ACHN (cell line): ENCODE measurements at places on chromosomes 4 and X.
A peak's percentile ranks its signal among the peaks of the same experiment; 100 is the strongest.

DNA sequence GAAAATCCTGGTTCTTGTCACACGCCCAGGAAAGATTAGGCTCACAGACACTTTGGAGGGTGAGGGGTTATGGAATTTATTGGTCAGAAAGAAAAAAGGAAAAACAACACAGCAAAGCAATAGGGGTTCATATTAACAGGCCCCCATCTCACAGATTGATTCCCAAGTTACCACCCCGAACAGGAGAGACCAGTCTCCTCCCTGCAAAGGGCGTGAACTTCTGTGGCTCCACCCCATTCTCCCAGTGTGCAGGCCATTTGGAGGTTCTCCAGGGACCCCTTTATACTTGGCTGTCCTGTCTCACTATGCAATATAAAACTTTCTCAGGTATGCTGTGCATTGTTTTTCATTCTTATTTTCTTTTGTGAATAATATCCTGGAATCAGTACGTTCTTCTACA is 7.4 kb downstream of the FGF2 start:
- DNase-seq: no peak

DNA sequence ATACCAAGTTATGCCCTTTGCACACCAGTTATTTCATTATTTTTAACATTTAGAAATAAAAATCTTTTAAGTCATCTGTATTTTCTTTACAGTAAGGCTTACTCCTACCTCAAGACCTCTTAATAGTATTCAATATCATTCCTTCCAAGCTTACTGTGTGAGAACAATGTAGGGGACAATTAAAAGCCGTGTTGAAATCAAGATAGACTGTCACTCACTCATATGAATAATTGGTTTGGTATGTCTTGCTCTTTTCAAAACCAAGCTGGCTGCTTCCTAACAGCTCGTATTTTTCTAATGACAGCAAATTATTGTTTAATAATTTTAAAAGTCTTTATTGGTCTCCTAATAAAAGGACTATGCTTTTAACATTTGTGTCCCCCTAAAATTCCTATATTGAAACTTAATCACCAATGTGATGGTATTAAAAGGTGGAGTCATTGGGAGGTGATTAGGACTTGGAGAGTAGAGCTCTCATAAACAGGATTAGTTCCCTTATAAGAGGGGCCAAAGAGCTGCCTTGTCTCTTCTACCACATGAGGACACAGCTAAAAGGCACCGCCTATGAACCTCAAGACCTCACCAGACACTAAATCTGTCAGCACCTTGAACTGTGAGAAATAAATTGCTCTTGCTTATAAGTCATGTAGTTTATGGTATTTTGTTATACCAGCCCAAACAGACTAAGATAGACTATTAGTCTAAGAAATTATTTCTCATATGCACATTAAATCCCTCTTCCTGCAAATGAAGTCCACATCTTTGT is 4.1 kb downstream of the ABCB7 start:
- DNase-seq: no peak

DNA sequence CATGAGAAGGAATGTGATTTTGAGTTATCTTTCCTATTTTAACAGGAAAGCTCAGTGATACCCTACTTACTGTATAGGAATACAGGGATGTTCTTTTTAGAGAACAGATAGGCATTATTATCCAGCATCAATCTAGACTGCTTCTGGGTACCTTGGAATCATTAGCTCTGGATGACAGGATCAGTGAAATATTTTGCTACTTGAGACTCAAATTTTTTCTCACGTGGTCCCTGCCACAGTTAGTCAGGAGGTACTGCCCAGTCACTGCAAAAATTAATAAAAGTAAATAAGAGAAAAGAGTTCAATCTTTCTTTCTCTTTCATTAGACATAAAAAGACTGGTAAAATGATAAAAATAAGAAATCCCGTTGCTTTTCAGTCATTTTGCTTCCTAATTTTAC is 5.5 kb downstream of the ZNF827 start:
- no peak for DNase-seq

GRCh38 chrX:108537005-108537404 is 97.4 kb downstream of the COL4A5 start:
- peak; percentile 37 for DNase-seq

GRCh38 chr4:20062054-20062453 is 189.7 kb upstream of the SLIT2 start:
- DNase-seq: no peak

DNA sequence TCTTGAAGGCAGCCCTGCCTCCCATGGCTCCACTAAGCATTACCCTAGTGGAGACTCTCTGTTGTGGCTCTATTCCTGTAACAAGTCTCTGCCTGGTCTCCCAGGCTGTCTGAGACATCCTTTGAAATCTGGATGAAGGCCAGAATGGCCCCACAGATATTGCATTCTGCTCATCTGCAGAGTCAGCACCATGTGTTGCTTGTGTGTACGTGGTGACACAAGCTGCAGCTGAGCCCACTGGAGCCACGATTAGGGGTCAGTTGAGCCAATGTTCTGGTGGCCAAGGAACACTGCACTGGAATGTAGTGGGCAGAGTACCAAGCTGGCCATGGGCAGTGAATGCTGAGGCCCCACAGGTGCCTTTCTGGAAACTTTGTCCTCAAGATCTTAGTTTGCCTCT is 29.2 kb downstream of the GRID2 start:
- DNase-seq: no peak

DNA sequence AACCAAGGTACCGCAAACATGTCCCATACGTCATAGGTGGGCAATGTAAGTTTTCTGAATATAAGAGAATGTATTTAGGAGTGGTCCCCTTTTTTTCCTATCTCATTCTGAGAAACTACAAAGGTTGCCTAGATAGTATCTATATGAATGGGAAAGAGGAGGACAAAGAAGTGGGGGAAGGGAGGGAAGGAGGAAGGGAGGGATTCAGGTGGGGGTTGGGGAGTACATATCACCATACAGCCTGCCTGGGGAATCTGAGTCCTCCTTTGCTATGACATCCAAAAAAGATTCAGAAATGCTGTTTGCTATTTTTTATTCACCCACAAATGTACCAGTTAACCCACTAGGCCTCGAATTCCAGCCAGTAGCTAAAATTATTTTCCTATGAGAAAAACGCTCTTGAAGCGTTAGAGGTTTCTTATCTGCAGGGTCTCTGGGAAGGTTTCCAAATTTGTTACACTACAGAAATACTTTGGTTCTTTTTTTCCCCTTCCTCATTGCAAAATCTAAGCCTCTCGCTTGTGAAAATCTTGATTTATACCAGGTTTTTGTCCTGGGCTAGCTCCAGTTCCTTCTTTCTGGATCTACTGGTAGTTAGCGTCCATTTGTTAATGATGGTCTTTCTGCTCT is 212.9 kb downstream of the NSUN7 start:
- DNase-seq: no peak

- no peak for DNase-seq
Measured at GRCh38 chr4:54027311-54027710, 37.1 kb downstream of the CHIC2 start.

DNA sequence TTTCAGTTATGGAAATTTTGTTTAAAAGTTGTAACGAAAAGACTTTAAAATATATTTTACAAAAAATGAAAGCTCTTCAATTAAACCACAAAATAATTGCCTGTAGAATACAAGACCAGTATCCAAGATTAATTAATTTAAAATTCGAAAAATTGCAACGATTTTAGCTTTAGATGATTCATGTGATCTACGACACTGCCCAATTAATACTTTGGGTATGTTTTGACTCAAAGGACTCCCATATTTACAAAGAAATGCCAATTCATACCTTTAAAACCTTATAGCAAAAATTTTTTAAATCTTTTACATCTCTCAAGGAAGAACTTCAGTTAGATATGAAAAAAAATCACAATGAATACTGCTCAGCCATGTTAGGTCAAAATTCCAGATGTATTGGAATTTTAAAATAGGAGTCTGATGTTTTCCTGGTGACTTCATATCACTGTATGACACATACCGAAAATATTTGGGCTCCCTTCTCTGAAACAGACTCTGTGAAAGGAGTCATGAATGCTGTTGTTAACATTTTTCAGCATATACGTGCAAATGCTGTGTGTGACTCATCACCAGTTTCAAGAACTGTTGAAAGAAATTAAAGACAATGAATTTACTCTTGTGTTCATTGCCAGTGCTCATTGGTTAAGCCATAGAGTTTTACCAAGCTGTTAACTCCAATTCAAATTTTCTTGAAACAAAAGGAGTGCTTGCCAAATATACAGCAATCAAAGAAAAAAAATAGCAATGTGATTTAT is 13.8 kb upstream of the SMS start:
- peak; percentile 85 for DNase-seq

DNA sequence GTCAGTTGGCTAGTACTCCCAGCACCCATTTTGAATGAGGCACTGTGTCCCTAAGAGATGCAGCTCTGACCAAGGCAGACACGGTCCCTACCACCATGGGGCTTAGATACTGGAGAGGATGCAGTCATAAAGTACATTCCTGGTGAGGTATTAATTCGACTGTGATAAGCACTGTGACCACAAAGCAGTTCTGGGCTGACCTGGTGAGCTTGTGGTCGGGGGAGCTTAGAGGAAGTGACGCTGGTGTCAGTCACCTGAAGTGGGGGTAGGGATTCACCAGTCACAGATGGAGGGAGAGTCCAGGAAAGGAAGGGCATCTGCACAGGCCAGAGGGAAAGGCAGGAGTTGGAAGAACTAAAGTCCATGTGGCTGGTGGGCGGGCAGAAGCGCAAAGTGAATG is 15.8 kb upstream of the CLTRN start:
- DNase-seq: peak; percentile 43

DNA sequence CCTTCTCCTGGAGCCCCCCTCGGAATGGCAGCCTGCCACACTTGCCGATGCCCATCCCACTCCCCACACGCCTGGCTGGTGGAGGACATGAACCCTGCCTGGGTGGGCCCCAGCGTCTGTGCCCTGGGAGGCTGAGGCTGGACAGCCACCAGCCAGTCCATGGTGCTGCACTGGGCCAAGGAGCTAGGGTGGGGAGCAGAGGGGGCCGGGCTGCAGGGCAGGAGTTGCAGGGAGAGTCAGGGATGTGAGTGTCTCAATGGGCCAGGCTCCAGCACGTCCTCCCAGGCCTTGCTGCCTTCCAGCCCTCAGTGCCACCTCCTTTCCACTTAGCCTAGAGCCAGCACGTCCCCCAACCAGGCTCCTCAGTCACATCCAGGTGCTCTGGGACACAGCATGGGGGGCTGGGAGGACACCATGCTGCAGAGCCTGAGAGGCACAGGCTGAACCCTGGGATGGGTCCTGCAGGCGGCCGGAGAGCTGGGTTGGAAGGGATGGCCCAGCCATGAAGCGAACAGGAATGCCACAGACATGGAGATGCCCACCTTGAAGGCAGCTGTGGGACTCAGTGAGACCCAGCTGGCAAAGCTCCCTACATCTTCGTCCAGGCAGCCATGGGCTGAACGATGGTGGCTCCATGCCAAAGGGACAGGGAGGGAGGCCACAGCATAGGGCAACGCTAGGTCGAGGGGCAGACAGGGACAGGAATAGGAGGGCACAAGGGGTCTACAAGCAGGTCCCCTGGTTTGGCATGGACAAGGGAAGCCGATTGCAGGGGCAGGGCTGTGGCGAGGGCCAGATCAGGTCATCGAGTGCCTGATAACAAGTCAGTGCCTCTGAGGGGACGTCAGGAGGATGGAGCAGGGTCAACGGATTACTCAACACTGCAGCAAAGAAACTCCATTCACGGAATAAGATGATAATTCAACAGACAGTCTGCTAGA is 30.1 kb upstream of the MXD4 start:
- no peak for DNase-seq

GRCh38 chrX:134821370-134821769 is 163.1 kb upstream of the PLAC1 start:
- DNase-seq: no peak

DNA sequence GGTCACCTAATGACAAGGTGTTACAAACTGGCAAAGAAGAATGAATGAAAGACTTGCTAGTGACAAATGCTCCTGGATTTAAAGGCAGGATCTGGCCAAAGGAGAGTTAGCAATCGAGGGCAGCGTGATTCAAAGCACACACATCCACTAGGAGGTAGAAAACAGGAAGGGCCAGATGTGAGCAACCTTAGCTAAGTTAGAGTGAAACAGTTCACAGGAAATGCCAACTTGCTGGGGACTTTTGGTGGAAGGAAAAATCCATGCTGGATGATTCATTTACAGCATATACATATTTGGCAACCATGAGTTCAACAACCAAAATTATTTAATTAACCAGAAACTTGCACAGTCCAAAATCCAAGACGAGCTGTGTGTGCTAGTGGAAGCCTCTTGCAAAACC is 276.9 kb downstream of the PTTG2 start:
- DNase-seq: no peak

DNA sequence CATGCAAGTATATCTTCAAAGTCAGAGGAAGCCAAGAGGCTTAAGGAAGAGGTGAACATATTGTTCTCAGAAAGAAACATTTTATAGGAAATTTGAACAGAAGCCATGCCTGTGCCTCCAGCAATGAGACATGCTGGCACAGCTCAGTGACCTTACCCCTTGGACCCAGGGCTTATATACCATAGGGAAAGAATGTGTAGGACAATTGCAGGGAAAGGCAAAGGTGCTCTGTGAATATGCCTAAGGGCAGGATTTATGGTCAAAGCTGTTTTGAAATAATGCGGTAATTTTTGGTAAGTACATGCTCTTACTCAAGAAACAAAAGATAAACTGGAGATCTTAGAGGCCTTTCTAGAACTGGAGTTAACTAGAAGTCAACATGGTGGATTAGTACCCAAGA is 568.8 kb downstream of the GRID2 start:
- no peak for DNase-seq

DNA sequence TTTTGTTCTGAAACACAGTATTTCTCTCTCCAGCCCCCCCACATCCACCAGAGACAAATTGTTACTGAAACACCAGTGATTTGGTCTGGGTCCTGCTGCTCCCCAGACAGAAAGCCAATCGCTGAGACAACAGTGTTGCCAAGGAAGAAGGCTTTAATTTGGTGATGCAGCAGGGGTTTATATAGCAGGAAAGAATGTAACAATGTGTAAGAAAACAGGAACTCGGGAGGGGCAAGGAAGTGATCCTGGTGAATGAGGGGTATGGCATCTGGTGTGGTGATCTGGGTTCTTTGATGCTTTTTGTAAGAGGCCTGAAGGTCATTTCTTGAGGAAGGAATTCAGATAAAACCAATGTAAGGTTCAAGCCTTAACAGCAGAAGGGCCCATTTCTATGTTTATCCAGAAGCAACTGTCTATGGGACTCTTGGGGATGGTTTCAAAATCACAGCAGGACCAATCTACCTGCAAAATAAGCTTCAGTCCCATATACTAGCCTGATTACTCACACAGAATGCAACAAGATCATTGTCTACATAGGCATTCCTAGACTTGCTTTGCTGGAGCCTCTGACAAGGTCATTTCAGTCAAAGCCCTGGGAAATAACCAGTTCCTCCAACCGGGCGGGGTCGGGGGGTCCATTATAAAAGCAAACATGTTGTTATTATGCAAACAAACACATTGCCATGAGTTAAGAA is 445.2 kb upstream of the ZFP42 start:
- DNase-seq: no peak
